Uterus (tissue), 4 donors: ENCODE measurements at places on chromosomes 11 and 22. TPM values are rescaled to one million over a fixed set of nuclear protein-coding genes. Genes with fewer than 3 reads are reported as not detected.

GRCh38 chr22:19890502-19891316, 36.0 kb upstream of the GNB1L start:
- H3K27ac ChIP-seq, result peak overlapping the region; percentile 82
- H3K27me3 ChIP-seq, result no peaks in the 10 kb centered on the region
- peaks cover 10% of the 10 kb centered on the region for H3K4me1 ChIP-seq
- no peaks in the 10 kb centered on the region for H3K36me3 ChIP-seq
- no peak for DNase-seq

DNA sequence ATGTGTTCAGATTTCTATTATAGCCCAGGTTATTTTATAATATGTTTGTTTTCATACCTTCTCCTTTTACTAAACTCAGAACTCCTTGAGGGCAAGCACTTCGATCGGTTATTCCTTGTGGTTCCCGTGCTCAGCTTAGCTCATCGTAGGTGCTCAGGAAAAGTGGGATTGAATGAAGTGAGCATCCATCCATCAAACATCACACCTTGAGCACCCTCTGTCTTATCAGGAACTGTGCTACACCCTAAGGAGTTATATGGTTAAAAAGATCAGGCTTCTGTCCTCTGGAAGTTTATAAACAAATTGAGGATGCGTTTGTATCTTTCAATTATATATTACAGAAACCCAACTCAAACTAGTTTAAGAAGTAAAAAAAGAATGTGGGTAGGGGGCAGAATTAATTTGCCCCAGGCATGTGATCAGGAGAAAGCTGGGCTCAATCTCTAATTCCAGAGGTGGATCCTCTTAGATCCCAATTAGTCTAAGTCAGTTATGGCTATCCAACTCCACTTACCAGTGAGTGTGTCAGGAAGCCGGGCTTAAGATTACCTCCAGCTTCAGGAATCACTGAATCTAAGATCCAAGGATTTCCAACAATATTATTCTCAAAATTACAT, 59.9 kb upstream of the RRAS2 start:
- H3K4me1 ChIP-seq, result peaks cover 6% of the 10 kb centered on the region
- DNase-seq, result no peak
- H3K36me3 ChIP-seq, result no peaks in the 10 kb centered on the region
- no peak overlapping the region for H3K4me3 ChIP-seq
- H3K27ac ChIP-seq, result no peak overlapping the region
- H3K27me3 ChIP-seq, result no peaks in the 10 kb centered on the region

DNA sequence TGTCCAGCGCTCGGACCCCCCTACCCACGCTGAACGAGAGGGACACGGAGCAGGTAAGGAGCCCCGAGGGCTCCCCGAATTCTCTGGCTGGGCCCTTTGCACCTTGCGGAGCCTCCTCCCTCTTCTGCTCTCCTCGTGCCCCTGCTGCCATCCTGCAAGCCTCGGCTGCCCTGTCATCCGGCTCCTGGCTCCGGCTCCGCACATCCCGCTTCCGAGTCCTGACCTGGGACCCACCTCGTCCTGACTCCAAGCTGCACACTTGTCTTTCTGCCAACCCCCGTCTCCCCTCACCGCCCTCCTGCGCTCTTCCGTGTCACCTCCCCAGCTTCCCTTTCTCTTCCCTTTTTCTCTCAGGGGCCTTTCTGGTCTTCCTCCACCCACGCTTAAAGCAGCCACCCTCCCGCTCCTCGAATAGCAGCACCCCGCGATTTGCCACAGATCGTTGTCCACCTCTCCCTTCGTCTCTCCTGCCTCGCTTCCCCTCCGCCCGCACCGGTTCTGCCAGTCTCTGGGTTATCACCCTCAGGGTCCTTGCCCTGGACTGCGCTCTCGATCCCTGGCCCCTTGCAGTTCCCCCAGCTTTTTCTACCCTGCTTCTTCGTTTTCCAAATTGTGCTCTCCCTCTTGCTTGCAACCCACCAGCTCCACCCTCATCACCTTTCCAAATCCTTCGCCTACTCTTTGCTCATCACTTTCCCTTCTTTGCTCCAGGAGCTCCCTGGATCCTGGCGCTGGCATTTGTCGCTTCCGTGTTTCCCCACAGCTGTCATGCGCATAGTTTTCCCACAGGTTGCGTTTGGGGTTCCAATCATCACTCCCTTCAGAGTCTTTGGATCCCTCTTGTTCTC, 822 bp downstream of the MARK2 start:
- H3K27ac ChIP-seq, result peak overlapping the region; percentile 94
- H3K36me3 ChIP-seq, result no peaks in the 10 kb centered on the region
- DNase-seq, result peak; percentile 27

DNA sequence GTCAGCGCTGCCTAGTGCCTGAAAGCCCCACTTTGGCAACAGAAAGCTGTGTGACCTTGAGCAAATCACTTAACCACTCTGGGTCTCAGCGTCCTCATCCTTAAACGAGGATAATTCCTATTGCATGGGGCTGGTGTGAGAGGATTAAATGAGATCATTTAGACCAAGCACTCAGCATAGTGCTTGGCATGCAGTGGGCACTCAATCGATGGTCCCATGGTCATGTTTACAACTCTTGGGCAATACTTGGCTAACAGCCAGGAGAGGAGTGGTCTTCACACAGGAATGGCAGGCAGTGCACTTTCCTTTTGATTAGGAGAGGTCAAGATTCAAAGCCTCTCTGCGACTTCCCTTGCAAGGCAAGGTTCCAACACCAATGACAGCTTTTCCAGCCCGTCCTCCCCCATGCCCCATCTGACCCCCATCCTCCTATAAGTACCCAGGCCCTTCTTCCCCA, 14.1 kb downstream of the TNKS1BP1 start:
- peak overlapping the region; percentile 91 for H3K27ac ChIP-seq
- H3K4me3 ChIP-seq, result peak overlapping the region; percentile 51

GRCh38 chr11:44065161-44065661, 859 bp upstream of the ACCS start:
- DNase-seq, result no peak
- peak overlapping the region; percentile 95 for H3K27ac ChIP-seq
- H3K4me1 ChIP-seq, result peaks cover 5% of the 10 kb centered on the region
- H3K36me3 ChIP-seq, result no peaks in the 10 kb centered on the region

DNA sequence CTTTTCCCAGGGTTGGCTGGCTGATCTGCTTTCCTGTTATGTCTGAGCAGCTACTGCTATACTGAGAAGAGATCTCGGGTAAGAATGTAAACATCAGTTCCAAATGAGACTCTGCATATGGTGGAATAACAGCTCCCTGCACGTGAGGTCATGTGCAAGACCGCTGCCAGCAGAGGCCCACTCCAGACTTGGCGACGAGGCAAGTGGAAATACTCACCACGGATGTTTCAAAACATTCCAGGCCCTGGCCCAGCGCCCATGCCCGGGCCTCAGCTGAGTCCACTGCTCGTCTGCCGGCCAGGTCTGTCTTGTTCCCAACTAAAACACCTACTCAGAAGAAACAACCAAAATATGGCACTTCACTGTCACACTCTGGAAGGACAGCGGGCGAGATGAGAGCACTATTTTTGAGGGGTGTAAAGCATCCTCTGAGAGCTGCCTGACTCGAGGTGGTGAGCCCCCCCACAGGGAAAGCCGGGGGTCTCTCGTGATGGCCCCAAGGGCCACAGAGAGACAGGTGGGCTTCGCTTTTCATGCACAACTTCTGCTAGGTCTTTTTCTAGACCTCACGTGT, 13.1 kb downstream of the IFT27 start:
- no peaks in the 10 kb centered on the region for H3K36me3 ChIP-seq
- no peak for DNase-seq
- no peaks in the 10 kb centered on the region for H3K4me1 ChIP-seq
- no peak overlapping the region for H3K27ac ChIP-seq

DNA sequence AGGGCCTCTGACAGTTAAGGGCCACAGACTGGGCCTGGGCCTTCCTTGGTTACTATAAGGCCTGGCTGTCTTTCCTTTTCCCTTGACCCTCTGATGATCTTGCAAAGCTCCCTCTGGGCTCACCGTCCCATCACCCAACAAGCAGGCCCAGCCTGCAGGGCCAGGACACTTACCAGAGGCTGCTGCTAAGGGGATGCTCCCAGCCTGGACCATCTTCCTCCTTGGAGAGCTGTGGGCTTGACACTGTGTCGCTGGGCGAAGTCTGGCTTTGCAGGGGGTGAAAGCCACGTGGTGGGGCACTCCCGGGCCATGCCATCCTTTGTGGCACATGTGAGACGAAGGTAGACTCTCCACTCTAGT, 3.9 kb downstream of the C11orf24 start:
- H3K27ac ChIP-seq, result no peak overlapping the region
- H3K27me3 ChIP-seq, result no peaks in the 10 kb centered on the region
- DNase-seq, result no peak
- H3K4me3 ChIP-seq, result no peak overlapping the region
- peaks cover 9% of the 10 kb centered on the region for H3K4me1 ChIP-seq
- H3K36me3 ChIP-seq, result no peaks in the 10 kb centered on the region

GRCh38 chr11:86815726-86816125, 15.4 kb downstream of the PRSS23 start:
- H3K27me3 ChIP-seq, result no peaks in the 10 kb centered on the region
- H3K4me3 ChIP-seq, result no peak overlapping the region
- H3K27ac ChIP-seq, result peak overlapping the region; percentile 96
- no peak for DNase-seq

- H3K4me1 ChIP-seq, result peaks cover 14% of the 10 kb centered on the region
- DNase-seq, result no peak
- no peak overlapping the region for H3K4me3 ChIP-seq
- peak overlapping the region; percentile 100 for H3K27ac ChIP-seq
- H3K36me3 ChIP-seq, result no peaks in the 10 kb centered on the region
- no peaks in the 10 kb centered on the region for H3K27me3 ChIP-seq
Observed at GRCh38 chr11:9462172-9462799, 1.5 kb downstream of the ZNF143 start.

DNA sequence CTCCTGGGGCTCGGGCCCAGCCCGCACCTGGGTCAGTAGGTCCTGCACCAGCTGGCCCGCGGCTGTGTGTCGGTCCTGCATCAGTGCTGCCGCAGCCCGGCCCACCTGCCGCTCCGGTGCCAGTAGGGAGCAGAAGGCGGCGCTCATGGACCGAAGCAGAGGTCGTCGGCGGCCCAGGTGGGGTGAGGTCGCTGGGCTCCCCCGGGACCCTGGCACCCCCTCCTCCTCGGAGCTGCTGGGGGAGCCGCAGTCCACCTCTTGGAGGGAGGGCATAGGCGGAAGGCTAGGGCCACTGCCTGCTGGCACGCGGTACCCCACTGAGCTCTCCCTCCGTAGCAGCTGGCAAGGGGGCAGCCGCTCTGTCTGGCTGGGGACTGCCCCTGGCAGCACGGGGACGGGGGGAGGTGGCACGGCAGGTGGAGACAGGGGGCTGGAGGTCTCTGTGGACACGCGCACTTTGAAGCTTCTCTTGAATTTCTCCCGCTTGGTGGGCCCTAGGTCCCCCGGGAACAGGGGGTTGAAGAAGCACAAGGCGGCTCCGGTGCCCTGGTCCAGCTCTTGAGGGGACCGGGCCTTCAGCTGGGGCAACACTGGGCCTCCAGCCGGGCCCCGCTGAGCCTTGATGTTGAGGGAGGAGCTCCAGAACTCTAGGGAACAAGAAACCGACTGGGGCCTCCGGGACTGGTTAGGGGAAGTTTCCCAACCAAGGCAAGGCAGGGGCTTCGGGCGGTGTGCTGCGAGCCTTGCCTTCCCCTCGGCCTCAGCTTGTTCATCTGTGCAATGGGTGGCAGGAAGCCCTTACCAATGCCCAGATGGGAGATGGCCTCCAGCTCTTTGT, 1.4 kb downstream of the RIN1 start:
- H3K4me1 ChIP-seq, result peaks cover 3% of the 10 kb centered on the region
- no peak overlapping the region for H3K27ac ChIP-seq

- no peak overlapping the region for H3K4me3 ChIP-seq
- H3K4me1 ChIP-seq, result no peaks in the 10 kb centered on the region
- H3K27ac ChIP-seq, result no peak overlapping the region
- no peaks in the 10 kb centered on the region for H3K27me3 ChIP-seq
Observed at GRCh38 chr11:122248131-122248530, 132.1 kb upstream of the BLID start.

DNA sequence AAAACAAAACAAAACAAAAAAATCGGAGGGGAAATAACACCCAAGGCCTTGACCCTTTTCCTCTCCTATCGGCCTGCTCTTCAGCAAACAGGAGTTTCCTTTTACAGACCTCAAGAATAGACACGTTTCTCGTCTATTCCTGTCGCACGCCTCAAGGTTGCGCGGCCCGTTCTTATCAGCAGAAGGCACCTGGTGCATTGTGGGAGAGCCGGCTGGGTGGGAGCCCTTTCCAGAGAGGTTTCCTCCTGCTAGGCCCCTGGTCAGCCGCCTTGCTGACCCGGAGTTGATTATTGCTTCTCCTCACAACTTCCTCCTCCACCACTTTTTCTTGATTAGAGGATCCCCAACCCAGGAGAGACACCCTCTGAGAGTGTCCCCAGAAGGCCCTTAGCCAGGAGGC, 497.3 kb downstream of the MIAT start:
- no peaks in the 10 kb centered on the region for H3K27me3 ChIP-seq
- no peaks in the 10 kb centered on the region for H3K36me3 ChIP-seq
- H3K4me3 ChIP-seq, result no peak overlapping the region
- DNase-seq, result no peak
- no peak overlapping the region for H3K27ac ChIP-seq
- H3K4me1 ChIP-seq, result no peaks in the 10 kb centered on the region

DNA sequence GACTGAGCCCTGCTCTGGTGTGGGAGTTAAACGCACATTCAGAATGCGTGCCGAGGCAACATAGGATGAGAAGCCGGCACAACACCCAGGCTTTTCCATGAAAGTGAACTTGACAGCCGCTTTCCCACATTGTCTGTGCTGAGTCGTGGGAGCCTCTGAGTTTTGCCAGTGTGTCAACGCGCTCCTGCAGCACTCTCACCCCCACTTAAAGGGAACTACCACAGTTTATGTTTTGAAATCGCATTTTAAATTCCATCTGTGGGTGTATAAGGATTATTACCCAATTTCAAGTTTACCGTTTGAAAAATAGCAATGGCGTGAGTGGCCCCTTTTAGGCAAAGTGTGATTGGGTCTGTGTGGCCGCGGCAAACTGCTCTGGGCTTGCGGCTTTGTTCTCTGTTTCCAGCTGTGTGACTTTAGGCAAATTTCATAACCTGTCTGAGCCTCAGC, 81.5 kb downstream of the FBLN1 start:
- no peak for DNase-seq
- no peak overlapping the region for H3K4me3 ChIP-seq
- H3K27ac ChIP-seq, result no peak overlapping the region
- no peaks in the 10 kb centered on the region for H3K27me3 ChIP-seq

DNA sequence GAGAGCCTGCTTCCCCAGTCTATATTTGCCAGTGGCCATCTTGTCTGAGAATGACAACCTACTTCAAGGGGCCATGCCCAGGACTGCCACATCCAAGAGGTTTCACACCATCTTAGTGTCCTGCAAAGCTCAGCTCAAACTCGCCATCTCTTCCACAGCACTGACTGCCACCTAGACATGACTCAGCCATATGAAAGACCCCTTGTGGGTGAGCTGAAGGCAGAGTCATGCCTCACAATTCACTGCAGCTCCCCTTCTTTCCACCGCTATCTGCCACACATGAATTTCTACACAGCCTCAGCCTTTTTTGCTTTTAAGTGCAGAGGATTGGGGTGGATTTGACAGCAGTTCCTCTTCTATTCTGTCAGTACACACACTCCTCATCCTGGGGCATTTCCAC, 127.5 kb downstream of the GALNT18 start:
- H3K27me3 ChIP-seq, result no peaks in the 10 kb centered on the region
- no peak for DNase-seq
- H3K4me3 ChIP-seq, result no peak overlapping the region
- H3K36me3 ChIP-seq, result no peaks in the 10 kb centered on the region

DDX17 gene
- 611 TPM for total RNA-seq

OR4C3 gene
- total RNA-seq, result not detected

GRM5 gene
- total RNA-seq, result 2.2 TPM

VEGFB gene
- total RNA-seq, result 20.0 TPM

C11orf42 gene
- not detected for total RNA-seq

MIEF1 gene
- total RNA-seq, result 18.2 TPM
